Activated T-helper 1 cell treated with anti-CD3 and anti-CD28 coated beads, Interleukin-2, amount 50 U/mL, for 16 hours (primary cell): ENCODE measurements at places on chromosomes 12 and 14.

- no peak for DNase-seq
Measured at GRCh38 chr12:132145334-132145733, 1.1 kb downstream of the NOC4L start.

DNA sequence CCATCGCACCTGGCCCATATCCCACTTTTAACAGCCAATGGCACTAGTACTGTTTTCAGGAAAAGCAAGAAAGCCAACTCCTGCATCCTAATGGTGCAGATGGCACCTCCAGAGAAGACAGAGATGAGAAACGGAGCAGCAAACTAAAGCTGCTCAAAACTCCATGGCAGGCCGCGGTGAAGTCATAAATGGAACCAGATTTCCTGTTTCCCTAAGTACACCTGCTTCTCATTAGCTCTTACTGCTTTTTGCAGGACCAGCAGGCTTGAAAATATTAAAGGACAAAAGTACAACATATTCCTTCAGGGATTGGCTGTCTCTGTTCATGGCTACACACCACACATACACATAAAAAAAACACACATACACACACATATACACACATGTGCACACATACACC is 36.7 kb upstream of the LGALS3 start:
- no peak for DNase-seq

- no peak for DNase-seq
Measured at GRCh38 chr14:68651652-68652432, 141.0 kb downstream of the ZFP36L1 start.

- DNase-seq, result no peak
Measured at GRCh38 chr12:62933220-62933601, 1.7 kb downstream of the PPM1H start.

GRCh38 chr14:94738751-94739150 is 31.2 kb downstream of the GSC start:
- no peak for DNase-seq

DNA sequence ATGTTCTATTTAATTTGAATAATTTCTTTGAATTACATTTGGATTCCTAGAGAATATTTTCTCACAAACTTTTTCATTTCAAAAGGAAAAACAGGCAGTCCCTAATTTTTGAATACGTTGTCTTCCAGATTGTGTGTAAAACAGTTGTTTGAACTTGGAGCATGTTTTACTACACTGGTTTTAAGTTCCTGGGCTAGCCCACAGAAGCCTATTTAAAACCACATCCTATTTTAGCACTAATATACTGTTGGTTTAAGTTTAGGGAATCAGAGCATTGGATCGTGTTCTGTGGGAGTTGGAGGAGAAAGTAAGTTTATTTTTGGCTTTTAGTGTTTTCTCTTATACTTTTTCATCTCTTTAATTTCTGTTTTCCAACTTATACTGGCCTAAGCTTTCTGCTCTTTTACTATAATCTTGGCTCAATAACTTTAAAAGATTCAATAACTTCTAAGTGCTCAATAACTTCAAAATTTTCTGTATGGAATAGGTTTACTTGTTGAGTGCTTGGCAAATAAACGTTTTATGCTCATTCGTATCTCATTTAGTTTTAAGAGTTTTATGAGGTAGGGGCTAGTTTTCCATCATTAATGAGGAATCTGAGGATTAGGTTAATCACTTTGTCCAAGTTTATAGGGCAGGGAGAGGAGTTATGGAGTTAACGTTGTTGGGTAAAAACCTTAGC is 14.9 kb downstream of the LEMD3 start:
- DNase-seq, result no peak

- no peak for DNase-seq
Measured at GRCh38 chr14:33454022-33454595, 496.8 kb downstream of the EGLN3 start.

DNA sequence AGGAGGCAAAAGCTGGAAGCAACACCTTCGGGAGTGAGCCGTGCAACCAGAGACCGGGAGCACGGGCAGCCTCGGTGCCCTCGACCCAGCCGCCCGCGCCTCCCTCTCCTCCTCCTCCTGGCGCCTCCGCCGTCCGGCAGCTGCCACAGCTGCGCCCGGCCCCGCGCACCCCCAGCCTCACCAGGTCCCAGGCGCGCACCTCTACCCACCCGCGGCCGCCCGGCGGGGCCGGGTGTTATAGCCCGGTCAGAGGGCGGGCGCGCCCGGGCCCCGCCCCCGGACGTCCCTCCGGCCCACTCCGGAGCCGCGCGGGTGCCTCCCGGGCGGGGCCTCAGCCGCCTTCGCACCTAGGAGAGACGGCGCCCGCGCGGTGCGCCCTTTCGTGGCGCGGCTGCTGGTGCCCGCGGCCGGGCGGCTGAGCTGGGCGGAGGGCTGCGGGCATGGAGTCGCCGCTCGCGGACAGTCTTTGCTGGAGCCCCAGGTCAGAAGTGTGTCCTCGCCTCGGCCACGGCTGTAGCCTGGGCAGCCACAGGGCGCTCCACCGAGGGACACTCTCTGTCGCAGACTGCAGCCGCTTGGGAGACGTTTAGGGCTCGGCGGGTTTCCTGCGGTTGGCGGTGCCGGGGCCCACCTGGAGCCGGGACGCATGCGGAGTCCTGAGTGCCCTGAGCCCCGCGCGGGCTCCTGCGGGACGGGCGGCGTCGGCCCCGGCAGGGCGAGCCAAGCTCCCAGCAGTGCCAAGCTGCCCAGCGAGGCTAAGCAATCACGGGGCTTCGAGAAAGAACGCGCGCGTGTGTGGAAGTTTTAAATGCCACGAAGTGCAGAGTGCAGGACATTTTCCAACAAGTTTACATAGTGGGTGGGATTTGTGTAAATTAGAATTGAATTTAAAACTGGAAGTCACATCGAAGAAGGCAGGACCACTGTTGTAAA is at the start of gene CPM:
Gene CPM (minus strand): TSS at position 211 of the 933 bp plus-strand sequence. CDS start 334 bp downstream, outside the sequence.
- peak; percentile 57 for DNase-seq

GRCh38 chr12:62603811-62604098 is 137.1 kb downstream of the MON2 start:
- no peak for DNase-seq

- no peak for DNase-seq
Measured at GRCh38 chr12:131454418-131455217, 256.3 kb upstream of the SFSWAP start.

DNA sequence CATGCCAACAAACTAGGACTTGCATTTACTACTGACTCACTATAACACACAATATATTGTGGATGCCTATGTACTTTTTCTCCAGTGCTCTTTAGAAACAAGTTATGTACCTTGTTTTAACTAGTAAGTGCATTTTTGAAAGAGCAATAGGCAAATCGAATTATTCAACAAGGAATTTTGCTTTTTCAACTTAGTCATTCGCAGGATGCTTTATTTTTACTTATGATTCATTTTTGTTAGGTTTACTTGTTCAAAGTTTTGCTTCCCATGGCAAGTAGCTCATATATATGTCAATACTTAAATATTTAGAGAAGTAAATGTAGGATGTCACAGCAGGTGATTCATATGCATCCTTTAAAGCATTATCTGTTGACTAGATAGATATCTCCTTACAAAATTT is 149.8 kb downstream of the PELI2 start:
- no peak for DNase-seq

DNA sequence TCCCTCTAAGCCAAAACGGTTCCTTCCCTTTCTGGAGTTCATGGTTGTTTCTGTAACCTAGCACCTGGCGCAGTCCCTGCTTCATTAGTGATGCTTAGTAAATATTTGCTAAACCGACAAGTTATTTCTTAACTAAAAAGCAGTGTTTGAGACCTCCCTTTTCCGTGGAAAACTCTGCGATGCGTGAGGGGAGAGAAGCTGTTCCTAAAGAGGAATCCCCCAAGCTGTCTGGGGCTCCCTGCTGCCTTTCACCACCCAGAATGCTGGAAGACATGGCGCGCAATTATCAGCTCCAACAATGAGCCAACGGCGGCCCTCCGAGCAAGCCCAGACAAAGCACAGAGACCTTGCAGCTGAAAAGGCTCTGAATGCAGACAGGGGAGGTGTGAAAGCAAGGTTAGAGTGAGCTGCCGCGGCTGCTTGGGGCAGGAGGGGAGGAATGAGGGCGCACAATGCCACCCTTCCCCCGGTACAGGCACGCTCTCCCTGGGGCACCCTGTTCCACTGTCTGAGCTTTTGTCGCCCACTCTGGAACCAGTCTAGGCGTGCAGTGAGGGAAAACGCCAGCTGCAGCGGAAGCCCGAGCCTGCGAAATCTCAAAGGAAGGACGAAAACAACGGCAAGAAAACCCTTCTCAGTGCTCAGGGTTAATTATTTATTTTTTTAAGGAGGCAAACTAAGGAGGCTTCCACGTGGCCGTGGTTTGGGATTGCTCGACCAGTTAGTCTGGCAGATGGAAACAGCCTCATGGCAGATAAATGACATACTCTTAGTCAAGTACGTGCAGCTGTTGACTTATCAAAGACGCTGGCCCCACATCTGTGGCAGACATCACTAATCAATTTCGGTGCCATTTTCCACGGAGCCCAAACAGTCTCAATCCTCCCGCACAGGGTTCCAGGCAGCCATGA is 66.3 kb downstream of the RBM19 start:
- DNase-seq, result no peak

DNA sequence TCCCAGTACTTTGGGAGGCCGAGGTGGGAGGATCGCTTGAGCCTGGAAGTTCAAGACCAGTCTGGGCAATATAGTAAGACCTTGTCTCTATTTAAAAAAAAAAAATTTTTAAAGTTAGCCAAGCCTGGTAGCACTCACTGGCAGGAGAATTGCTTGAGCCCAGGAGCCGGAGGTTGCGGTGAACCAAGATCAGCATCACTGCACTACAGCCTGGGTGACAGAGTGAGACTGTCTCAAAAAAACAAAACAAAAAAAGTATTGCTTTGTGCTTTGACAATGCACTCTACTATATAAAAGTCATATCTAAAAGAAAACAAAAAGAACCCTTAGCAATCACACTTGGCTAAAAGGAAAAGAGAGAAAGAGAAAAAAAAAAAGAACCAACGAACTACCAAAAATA is 26.8 kb downstream of the GNPTAB start:
- DNase-seq, result no peak

DNA sequence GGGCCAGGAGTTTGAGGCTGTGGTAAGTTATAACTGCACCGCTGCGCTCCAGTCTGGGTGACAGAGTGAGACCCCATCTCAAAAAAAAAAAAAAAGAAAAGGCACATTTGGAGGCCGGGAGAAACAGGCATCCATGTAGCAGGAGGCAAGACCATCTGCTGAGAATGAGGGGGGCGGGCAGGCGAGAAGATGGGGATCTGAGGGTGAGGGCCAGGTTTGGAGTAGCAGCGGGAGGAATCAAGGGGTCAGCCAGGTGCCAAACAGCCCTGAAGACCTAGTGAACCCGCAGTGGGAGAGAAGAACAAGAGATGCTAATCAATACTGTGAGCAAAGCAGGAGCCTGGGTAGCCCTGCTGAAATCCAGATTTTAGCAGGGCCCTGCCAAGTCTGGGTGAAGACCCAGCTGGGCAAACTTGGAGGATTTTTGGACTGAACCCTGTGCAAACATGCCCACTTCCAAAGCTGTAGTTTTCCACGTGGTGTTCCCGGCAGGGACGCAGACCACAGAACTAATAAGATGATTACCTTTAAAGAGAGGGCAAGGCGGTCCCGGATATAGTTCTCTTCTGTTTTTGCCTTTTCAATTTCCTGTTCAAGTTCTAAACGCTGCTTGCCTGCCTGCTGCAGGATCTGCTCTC is 61.0 kb downstream of the NIN start:
- no peak for DNase-seq

- no peak for DNase-seq
Measured at GRCh38 chr12:43580601-43581000, 28.6 kb upstream of the ADAMTS20 start.

- no peak for DNase-seq
Measured at GRCh38 chr12:6097411-6097810, 27.1 kb downstream of the VWF start.

GRCh38 chr12:119544765-119545625 is 48.6 kb upstream of the TMEM233 start:
- DNase-seq, result peak; percentile 8

GRCh38 chr12:530821-531220 is 71.1 kb downstream of the B4GALNT3 start:
- no peak for DNase-seq

- DNase-seq, result peak; percentile 72
Measured at GRCh38 chr12:51820526-51821439, 27.7 kb downstream of the FIGNL2 start.

DNA sequence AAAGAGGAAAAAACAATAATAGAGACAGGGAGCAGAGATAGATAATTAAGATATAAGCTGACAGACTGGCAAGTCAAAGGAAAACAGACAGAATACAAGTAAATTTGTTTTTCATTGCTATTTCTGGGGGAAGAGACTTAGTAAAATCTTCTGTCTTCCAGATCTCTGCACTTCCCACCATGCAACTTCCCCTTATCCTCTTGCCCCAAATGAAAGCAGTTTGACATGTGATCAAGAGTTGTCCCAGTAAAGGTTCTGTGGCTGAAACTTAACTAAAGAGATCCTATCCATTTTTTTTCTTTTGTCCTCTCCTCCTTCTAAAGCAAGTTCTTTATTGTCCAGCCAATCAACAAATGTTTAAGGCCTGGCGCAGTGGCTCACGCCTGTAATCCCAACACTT is 1.5 kb upstream of the MLF2 start:
- no peak for DNase-seq

DNA sequence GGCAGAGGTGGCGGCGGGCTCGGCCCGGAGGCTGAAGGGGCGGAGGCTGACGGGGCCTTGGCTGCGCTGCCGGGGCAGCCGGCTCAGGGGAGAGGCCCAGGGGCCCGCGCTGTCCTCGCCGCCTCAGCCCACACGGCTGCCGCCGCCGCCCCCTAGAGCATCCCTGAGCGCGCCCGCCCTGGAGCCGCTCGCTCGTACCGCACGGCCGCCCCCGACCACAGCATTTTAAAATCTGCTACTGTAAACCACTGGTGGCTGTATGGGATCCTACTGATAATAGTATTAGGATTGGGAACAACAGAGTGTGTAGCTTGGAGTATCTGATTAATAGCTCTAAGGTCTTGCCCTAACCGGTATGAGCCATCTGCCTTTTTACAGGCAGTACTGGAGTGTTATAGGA is 22.2 kb upstream of the EDDM3A start:
- no peak for DNase-seq

- DNase-seq, result no peak
Measured at GRCh38 chr12:12087693-12088034, 16.9 kb downstream of the BCL2L14 start.

GRCh38 chr14:103624860-103625259 is 4.2 kb upstream of the KLC1 start:
- no peak for DNase-seq

GRCh38 chr12:74537126-74537706 is 419 bp upstream of the ATXN7L3B start:
- DNase-seq, result no peak

DNA sequence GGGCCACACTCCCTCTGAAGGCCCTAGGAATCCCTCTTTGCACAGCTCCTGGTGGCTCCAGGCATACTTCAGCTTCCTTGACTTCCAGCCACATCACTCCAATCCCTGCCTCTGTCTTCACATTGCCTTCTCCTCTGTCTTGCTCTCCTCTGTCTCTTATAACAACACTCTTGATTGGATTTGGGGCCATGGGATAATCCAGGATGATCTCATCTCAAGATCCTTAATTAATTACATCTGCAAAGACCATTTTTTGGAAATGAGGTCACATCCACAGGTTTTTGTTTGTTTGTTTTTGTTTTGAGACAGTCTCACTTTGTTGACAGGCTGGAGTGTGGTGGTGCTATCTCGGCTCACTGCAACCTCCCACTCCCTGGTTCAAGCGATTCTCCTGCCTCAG is 88.7 kb downstream of the TMTC1 start:
- no peak for DNase-seq
